ENCODE measurements at places on chromosomes 7 and 10.

GRCh38 chr10:118300320-118300719, 41.8 kb downstream of the FAM204A start:
- DNase-seq: no peak

DNA sequence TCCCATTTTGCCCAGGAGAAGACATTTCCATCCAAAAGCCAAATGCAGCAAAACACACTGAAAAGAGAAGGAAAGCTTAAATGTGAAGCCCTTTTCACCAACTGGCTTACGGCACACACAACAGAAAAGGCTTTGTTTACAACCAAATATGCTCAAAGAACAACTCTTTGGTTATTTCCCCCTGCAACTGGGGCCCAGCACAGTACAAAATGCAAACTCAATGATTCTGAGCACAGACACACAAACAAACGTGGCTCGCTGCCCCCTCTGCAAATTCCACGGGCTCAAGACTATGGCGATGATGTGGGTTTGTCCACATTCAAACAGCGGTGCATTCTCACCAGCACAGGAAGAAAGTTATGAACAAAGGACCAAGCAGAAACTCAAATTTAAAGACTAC, 5.3 kb downstream of the CPXM2 start:
- DNase-seq: no peak

GRCh38 chr10:59524348-59524747, 162.0 kb upstream of the FAM13C start:
- no peak for DNase-seq

GRCh38 chr7:39221901-39222300, 244.2 kb downstream of the POU6F2 start:
- no peak for DNase-seq

DNA sequence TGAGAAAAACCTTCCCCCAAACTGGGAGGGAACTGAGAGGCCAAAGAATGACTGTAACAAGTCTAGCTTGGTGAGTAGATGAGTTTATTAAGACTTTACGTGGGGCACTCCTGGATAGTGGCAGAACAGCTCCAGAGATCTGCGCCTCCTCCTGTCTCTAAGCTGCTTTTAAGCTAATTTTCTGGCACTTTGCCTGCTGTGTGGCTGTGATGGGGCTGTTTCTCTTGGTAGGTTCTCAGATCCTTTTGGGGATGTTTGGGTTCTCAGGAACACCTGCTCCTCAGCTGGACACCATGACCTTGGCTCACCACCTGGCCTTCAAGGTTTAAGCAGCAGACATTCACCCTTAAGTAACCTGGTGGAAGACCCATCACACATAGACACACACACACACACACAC, 68.3 kb downstream of the AKR1E2 start:
- DNase-seq: no peak

DNA sequence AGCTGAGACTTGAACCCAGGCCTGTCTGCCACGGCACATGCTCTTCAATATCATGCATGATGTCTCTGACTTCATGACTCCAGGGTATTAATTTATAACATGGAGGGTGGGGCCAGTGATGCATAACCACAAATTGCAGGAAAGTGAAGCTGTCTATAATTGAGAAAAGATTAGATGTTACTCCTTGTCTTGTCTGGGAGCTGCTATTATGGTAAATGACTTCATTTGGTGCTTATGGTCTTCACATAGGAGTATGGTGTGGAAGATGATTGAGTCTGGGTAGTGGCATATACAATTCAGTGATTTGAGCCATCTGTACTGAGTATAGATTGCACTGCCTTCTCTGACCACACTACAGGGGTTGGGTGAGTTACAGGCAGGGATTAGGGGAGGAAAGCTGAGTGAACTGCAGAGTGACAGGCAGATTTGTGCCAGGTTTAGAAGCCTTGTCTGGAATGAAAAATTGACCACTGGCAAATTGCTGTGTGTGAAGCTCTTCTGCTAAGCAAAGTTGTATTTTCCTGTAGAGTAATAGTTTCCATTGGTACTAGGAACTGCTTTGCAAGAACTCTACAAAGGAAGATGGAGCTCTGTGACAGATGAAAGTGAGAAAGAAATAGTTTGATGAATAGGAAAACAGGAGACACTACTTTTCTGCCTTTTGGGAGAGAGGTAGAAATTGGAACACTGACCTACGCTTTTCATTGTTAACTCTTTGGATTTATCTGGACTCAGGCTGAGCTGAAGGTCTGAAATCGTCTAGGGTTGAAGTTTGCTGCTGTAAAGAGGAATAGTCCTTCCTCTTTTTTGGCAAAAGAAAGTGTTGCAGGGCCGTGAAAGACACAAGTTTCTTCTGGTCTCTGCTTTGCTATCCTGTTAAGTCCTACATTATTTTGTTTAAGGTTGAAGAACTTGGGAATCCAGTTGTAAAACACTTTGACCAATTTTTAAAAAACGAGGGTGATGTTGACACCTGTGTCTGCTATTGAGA, 2.7 kb downstream of the SND1 start:
- no peak for DNase-seq

- DNase-seq: no peak
These were observed 227.8 kb downstream of the CELF2 start for GRCh38 chr10:11245510-11245909.

DNA sequence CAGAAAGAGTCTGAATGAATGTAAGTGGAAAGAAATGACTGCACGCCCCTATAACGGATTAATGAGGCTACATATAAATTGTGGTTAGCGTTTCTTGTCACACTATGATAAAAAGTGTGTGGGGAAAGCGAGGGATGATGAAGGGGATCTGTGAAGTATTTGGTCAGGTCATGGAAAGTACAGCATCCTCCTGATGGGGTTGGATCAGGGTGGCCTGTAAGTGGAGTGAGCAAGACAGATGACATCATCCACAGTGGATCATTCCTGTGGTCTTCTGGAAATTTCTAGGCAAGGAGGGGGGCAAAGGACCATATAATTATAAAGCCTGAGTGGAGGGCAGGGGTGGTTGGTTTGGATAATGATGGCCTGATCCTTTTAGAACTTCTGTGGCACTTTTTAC, 606.0 kb downstream of the INHBA start:
- no peak for DNase-seq

GRCh38 chr7:115271332-115272235, 349.7 kb downstream of the MDFIC start:
- no peak for DNase-seq

DNA sequence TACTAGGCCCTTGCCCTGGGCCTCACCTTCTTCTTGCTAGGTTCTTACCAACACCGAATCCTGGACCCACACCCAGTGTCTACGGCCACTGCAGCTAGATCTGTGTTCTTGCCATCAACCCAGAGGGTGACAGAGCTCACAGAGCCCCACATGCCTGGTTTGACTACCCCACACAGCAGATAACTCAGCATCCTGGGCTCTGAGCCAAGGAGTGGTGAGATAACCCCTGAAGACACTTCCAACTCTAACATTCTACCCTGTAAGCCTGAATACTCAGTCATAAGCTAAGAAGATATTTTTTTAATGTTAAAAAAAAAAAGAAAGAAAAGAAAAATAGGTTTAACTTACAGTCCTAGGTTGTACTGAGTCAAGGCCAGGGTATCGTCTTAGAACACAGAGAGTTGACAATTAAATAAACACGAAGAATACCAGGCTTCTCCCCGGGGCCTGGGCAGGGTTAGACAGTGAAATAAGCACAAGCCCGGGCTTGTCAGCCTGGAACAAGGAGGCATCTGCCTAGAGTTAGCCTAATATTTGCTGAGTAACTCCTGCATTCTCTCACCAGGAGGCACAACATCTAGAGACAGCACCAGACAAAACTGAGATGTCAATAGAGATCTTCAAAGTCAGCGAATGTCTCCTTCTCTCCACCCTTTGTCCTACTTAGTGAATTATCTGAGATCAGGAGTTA, 556.5 kb upstream of the LRRN3 start:
- DNase-seq: peak; percentile 80

DNA sequence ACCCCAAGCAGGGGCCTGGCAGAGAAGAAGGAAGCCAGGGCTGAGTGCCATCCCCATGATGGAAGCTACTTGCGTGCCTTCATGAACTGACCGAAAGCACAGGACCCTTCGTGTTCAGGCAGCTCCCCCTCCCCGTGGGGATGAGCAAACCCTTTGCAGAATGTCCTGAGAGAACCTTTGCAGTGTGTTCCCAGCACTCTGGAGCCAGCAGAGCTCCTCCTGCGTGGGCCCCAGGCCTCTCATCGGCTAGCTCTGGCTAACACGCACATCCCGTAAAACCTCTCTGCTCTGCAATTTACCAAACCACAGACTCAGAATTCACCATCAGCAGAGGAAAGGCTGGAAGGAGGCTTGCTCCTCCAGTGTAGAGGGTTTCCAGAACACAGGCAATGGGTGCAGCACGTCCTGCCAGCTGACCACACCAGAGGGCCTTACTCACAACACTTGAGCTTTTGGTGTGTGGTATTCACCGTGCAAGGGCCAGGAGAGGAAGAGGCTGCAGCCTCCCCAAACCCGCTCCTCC, 3.1 kb downstream of the SH3PXD2A start:
- DNase-seq: no peak

Measured in NCI-H446 (cell line).